Calu3 (cell line): ENCODE measurements at places on chromosomes 12 and 14.
A peak's percentile ranks its signal among the peaks of the same experiment; 100 is the strongest.

DNA sequence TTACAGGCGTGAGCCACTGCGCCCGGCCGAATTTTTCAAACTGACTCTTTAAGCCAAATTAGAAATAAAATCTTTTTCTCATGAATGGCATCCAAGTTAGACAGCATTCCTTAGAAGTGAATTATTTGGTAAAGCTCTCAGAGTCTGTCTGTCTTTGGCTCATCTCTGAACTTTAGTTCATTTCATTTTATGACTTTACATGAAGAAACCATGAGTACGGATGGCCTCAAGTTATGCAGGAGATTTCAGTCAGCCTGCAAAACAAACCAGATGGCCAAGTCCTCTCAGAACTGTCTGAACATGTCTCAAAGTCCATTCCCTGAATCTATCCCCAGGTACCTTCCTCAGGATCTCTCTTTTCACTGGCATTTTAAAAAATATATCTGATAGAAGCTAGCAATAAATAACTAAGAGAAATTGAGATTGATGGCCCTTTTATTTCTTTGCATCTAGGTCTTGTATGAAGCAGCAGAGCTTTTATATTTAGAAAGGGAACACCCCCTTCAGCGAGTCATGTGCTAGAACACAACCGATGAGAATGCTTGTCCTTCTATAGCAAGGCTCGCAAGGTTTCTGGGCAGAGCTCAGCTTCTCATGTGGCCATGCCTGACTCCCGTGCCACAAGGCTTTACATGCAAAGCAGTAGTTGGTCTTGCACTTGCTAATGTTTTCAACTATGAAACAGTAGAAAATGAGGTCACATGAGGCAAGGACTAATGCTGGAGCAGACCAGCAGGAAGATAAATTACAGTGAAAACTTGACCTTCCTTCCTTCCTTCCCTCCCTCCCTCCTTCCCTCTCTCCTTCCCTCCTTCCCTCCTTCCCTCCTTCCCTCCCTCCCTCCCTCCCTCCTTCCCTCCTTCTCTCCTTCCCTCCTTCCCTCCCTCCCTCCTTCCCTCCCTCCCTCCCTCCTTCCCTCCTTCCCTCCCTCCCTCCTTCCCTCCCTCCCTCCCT, 125.0 kb downstream of the AKAP6 start:
- DNase-seq: no peak

- peak; percentile 68 for DNase-seq
Observed at GRCh38 chr14:67571275-67571990, 28.6 kb downstream of the PIGH start.

GRCh38 chr12:2756756-2757155, 38.0 kb upstream of the FKBP4 start:
- DNase-seq: no peak

DNA sequence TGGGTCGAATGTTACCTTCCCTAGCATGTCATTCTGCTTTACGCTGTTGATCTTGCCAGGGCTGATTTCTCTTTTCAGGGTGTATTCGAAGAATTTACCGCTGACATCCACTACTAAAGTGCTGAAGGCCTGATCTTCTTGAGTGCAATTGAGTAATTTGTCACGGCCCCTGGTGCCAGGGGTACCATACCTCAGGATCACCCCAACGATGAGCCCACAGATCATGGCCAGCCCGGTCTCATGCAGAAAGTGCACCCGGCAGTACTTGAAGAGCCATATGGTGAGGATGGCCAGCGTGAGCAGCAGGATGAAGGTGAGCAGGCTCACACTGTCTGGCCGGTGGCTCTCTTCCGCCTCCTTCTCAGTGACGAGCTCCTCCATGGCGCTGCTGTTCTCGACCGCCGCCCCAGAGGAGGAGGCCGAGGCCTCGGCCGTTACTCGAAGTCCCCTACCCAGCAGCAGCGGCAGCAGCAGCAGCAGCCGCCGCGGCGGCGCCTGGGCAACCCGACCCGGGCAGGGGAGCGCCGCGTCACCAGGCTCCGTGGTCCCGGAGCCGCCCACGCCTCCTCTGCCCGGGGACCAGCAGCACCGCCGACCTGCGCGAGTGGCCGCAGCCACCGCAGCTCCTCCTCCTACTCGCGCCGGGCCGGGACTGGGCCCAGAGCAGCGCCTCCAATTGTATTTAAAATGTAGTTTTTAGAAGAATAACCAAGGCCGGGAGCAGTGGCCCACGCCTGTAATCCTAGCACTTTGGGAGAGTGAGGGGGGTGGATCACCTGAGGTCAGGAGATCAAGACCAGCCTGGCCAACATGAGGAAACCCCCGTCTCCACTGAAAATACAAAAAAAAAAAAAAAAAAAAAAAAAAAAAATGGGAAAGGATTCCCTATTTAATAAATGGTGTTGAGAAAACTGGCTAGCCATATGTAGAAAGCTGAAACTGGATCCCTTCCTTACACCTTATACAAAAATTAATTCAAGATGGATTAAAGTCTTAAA, 58.5 kb upstream of the TMPO start:
- peak; percentile 62 for DNase-seq

DNA sequence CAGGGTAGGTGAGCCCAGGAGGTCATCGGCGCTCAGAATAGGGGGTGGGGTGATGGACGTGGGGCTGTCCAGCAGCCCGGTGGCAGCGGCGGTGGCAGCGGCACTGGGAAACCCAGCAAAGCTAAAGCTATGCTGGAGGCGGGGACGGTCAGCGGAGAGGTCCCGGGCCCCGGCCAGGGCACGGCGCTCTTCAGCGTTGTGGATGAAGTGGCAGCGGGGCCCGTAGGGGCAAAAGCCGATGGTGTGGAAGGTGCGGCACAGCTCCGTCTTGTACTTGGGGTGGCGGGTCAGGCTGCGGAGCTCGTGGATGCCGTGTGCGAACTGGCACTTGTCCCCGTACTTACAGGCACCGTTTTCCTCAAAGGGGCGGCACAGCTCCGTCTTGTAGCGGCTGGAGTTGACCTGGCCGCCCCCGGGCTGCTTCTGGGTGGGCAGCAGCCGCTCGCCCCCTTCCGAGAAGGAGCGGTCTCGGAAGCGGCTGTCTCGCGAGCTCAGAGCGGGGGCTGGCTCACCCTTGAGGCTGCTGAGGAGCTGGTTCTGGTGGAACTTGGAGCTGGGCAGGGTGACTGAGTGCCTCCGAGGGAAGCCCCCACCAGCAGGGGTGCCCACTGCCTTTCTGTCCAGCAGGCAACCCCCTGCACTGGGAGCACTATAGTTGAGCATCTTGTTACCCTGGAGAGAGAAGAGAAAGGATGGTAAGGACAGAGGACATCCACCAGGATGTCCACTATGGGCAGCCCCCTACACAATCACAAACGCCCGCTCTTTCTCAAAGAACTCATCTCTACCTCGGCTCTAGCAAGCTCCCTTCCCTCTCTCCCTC, 2.8 kb downstream of the ZFP36L1 start:
- peak; percentile 24 for DNase-seq

- DNase-seq: no peak
Observed at GRCh38 chr12:51432921-51433320, 8.3 kb downstream of the SLC4A8 start.
